ENCODE measurements at places on chromosomes 4 and X.
A peak's percentile ranks its signal among the peaks of the same experiment; 100 is the strongest.

DNA sequence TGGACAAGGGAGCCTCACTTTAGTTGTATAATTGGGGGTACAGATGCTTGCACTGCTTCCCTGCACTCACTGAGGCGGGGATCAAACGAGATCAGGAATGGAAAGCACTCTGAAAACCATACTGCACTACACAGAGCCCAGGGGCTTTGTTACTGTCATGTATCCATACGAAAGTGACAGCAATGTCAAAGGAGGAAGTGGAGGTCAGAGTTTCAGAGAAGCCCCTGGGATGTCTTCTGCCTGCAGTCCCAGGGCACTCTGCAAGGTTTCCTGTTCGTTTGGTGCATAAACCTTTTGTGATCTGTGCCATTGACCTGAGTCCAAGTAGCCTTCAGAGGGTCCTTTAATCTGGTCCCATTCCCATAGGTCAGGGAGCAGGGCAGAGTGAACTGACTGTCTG lies 31.2 kb downstream of the RNF175 start:
- DNase-seq = no peak

- no peak for DNase-seq
Measured at GRCh38 chr4:63618883-63619718, 790.1 kb downstream of the TECRL start.

GRCh38 chrX:77564823-77565222 lies 117.6 kb downstream of the FGF16 start:
- no peak for DNase-seq

GRCh38 chr4:147580396-147580795 lies 36.8 kb upstream of the TMEM184C start:
- DNase-seq = no peak

DNA sequence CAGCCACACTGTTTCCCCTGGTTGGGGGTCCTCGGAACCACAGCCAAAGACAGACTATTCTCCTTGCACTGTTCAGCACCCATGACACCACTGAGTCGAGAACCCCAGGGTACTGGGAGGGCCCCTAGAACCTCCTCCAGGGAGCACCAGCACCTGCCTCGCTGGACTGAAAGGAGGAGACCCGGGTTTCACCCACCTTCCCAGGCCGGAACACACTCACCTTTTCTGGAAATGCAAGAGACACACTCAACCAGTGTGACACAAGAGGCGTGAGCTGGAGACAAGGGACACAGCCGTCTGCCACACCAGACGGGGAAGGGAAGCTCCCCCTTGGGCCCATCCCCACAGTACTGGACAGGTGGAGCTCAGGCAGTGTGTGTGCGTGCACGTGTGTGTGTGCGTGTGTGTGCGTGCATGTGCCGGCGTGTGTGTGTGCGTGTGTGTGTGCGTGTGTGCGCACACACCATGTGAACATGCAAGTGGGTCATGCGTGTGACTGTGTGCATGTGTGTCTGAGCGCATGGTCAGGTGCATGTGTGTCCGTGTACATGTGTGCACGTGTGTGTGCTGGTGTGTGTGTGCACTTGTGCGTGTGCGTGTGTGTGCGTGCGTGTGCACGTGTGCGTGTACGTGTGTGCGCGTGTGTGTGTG lies 128.8 kb upstream of the NKX1-1 start:
- no peak for DNase-seq

DNA sequence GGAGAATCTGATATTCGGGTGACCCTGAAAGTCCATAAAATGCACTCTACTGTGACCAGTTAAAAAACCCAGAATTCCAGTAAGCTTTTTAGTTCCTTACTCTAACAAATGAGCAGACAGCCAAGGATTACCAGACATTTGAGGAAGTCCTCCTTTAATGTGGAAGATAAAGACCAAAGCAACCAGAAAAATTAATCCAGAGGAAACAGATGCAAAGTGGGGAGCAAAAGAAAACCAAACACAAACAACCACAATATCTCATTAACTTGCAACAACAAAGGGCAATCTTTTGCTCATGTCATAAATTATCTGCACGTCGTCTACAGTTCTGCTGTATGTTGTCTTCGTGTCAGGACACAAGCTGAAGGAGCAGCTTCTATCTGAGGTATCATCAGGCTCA lies 164.4 kb downstream of the PJA1 start:
- no peak for DNase-seq

DNA sequence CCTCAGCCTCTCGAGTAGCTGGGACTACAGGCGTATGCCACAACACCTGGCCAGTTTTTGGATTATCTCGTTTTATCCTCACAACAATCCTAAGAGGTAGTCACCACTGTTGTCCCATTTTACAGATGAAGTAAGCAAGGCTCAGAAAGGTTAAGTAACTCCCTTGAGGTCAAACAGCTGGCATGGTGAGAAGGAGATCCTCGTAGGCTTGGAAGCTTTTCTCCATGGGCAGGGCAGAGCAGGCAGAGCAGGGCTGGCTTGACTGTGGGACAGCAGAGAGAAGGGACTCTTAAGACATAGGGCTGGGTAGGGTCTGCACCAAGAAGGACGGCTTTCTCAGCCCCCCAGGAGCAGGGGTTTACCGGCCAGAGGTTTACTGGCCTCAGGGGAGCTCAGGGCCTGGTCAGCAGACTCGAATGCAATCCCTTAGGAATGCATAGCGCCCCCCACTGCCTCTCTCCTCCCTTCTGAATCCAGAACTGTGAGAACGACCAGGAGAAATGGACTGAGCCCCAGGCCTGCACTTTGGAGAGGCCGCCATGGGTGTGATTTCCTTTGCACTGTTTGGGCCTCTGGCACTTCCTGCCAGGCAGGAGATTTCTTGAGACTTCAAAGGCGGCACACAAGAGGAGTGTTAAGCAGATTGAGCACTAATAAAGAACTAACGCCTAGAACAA lies 14.0 kb upstream of the CDKN2AIP start:
- DNase-seq = no peak

GRCh38 chr4:5689065-5689464 lies 19.3 kb downstream of the EVC2 start:
- no peak for DNase-seq

DNA sequence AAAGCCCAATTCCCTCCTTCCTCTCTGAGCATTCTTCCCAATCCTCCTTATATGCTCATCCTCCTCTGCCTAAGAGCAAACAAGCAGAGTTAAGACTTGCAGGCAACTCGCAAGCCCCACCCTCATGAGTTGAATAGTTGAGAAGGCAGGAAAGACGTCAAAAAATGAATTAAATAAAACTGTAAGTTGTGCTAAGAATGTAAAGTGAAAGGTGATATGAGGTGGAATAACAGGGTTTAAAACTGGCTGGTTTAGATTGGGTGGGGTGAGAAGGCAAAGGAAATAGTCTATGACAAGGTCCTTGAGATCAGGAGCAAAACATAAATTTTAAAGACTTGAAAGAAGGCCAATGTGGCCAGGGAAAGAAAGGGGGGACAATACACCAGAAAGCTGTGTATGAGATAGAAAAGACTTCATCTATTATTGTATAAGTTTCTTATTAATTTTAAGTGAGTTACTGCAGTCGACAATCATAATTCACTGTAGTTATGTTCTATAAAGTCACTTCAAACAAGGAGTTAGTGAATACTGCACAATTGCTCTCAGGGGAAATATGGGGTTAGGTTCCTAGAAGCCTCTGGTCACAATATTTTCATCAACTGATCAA lies 124.9 kb downstream of the RELL1 start:
- DNase-seq = no peak

DNA sequence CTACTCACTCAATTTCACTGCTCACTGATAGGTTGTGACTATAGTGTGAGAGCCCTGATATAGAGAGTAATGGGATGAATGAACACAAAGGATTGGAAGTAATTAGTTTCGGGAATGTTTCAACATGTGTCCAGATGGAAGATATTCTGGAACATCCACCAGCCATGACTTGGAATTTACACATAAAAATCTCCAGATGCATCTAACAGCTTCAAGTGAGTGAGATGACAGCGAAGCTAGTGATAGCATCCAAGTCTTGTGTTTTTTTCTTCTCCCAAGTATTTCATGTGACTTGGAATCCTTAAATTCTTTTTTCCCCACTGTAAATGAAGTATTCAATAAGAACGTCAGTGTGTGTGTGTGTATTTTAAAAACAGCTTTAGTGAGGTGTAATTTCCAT lies 82.1 kb downstream of the CLDN34 start:
- no peak for DNase-seq

DNA sequence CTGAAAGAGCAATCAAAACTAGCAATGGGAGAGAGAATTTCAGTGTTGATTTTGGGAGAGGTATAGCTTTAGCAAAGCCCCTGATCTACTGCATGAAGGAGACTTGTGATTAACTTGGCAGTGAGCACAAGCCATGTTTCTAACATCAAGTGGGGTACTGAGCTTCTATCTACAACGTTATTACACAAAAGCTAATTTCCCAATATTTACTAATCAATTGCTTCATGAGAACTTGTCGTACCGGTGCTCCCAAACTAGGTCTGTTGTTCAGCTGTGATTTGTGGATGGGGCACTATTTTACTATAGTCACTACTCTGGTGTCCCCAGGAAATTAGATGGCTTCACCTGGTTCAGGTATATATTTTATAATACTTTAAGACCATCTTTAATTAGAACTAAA lies 16.2 kb downstream of the ANK2 start:
- no peak for DNase-seq

- DNase-seq = peak; percentile 40
Measured at GRCh38 chr4:142815834-142816233, 30.3 kb downstream of the INPP4B start.

- no peak for DNase-seq
Measured at GRCh38 chr4:48557478-48557877, 67.4 kb downstream of the ZAR1 start.

All from AG08396 (cell line).